Right renal pelvis (tissue), 4 donors: ENCODE measurements at places on chromosomes 5 and 9.

- DNase-seq = no peak
Observed at GRCh38 chr9:95874989-95875304, 544 bp upstream of the ERCC6L2 start.

DNA sequence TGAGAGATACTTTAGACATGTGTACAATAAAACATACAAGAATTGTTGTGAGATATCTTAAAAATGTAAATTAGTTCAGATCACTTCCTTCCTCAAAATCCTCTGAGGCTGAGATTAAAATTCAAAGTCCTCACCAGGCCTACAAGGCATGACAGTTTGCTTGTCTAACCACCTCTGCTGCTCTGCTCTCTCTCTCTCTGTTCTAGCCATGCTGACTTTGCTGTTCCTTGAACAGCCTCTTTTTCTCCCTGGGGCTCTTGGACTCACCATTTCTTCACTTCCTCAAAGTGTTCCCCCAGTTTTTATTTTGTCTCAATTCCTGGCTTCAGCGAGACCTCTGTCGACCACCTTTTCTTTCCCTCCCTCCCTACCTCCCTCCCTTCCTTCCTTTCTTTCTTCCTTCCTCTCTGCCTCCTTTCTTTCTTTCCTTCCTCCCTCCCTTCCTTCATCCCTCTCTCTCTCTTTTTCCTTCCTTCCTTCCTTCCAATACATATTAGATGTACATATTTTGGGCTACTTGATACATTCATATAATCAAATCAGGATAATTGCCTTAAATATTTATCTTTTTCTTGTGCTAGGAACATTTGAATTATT lies 27.0 kb downstream of the CATSPER3 start:
- DNase-seq = no peak

- no peak for DNase-seq
Observed at GRCh38 chr9:86644675-86645034, 290.4 kb upstream of the TUT7 start.

- no peak for DNase-seq
Observed at GRCh38 chr5:18653216-18653752, 1019.0 kb downstream of the TAF11L14 start.

- DNase-seq = no peak
Observed at GRCh38 chr5:89686081-89686765, 723.3 kb downstream of the CETN3 start.

- no peak for DNase-seq
Observed at GRCh38 chr5:2840372-2840915, 89.0 kb upstream of the IRX2 start.

GRCh38 chr5:57316798-57317327 lies 143.0 kb downstream of the GPBP1 start:
- no peak for DNase-seq

DNA sequence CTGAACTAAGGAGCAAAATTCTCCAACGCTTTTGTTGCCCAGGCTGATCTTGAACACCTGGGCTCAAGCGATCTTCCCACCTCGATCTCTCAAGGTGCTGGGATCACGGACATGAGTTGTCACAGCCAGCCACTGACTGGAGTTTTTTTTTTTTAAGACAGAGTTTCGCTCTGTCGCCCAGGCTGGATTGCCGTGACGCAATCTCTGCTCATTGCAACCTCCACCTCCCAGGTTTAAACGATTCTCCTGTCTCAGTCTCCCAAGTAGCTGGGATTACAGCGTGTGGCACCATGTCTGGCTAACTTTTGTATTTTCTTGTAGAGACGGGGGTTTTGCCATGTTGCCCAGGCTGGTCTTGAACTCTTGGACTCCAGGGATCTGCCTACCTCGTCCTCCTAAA lies 58.2 kb downstream of the EHMT1 start:
- DNase-seq = no peak

DNA sequence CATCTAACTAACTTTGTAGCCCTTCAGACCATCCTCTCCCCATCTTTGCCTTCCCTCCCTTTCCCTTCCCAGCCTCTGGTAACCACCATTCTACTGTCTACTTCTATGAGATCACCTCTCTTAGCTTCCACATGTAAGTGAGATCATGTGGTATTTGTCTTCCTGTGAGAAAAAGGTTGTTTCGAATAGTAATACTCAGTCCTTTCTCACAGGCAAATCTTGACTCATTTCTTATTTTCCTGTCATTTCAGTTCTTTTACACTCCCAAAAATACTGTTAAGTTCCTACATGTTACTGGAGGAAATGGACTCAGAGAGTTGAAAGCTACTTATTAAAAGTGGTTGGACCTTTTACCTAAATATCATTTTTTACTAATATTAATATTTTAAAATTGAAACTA lies 82.1 kb downstream of the SLF1 start:
- DNase-seq = no peak

GRCh38 chr5:147727200-147727599 lies 55.3 kb downstream of the JAKMIP2 start:
- DNase-seq = no peak

DNA sequence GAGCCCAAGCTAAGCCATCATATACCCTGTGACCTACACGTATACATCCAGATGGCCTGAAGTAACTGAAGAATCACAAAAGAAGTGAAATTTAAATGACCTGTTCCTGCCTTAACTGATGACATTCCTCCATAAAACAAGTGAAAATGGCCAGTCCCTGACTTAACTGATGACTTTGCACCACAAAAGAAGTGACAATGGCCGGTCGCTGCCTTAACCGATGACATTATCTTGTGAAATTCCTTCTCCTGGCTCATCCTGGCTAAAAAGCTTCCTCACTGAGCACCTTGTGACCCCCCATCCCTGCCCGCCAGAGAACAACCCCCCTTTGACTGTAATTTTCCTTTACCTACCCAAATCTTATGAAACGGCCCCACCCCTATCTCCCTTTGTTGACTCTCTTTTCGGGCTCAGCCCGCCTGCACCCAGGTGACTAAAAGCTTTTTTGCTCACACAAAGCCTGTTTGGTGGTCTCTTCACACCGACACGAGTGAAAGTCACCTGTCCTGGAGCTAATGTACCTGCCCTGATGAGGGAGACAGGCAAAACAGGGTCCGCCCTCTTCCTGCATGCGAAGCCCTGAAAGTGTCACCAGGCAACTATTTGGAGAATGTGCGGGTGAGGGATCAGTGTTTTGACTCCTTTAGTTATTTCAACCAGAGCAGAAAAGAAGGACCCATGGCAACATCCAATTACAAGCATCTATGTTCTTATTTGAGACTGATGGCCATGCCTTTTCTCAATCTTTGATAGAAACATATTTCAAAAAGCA lies 266.1 kb downstream of the SMARCA2 start:
- no peak for DNase-seq

GRCh38 chr5:122314036-122314435 lies 2.0 kb downstream of the SNCAIP start:
- no peak for DNase-seq

GRCh38 chr5:114391321-114391720 lies 29.5 kb downstream of the KCNN2 start:
- no peak for DNase-seq

DNA sequence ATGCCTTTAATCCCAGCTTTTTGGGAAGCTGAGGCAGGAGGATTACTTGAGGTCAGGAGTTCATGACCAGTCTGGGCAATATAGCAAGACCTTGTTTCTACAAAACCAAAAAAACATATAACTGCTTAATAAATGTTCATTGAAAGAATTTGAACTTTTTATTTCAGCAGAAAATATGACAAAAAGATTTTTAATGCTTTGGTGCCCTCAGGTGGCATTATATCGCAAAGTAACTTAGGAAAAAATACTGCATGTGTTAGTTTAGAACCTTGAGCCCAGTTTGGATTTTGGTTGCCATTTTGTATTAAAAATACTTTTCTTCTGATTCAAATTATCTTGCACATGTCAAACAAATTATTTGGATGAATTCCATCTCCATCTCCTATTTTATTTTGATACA lies 103.2 kb downstream of the GPBP1 start:
- no peak for DNase-seq
